ENCODE measurements at places on chromosomes 1 and 21. TPM values are rescaled to one million over a fixed set of nuclear protein-coding genes. Genes with fewer than 3 reads are reported as not detected.
A peak's percentile ranks its signal among the peaks of the same experiment; 100 is the strongest.

DNA sequence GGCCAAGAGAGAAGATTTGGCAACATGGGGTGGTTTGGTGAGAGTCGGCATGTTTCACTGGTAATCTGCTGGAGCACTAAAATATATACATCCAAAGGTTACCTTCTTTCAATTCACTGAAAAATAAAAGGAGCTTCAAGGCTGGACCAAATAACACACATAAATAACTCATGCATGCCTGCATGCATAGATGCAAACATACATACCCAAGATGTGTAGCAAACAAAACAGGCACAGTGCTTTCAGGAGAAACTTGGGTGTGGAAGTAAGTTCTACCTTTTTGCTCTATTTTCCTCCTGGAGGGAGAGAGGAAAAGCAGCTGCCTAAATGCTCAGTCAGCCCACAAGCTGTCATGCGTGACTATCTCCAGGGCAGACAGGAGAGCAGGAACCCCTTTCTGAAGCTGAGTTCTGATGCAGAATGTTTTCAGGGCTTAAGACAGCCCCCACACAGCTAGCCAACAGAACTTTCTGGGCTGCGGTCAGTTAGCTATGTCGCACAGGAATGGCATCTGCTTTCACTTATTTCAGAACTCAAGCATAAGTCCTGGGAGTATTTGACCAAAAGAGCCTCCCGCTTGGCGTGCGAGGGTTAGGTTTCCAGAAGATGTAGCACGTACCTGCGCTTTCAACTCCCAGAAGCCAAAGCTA lies 166.2 kb downstream of the TOMM20 start:
- H3K36me3 ChIP-seq, result peaks cover 8% of the 10 kb centered on the region
- H3K27me3 ChIP-seq, result no peaks in the 10 kb centered on the region
- H3K27ac ChIP-seq, result peak overlapping the region; percentile 82
- peak overlapping the region; percentile 66 for H3K4me3 ChIP-seq
- peaks cover 90% of the 10 kb centered on the region for H3K4me1 ChIP-seq

DNA sequence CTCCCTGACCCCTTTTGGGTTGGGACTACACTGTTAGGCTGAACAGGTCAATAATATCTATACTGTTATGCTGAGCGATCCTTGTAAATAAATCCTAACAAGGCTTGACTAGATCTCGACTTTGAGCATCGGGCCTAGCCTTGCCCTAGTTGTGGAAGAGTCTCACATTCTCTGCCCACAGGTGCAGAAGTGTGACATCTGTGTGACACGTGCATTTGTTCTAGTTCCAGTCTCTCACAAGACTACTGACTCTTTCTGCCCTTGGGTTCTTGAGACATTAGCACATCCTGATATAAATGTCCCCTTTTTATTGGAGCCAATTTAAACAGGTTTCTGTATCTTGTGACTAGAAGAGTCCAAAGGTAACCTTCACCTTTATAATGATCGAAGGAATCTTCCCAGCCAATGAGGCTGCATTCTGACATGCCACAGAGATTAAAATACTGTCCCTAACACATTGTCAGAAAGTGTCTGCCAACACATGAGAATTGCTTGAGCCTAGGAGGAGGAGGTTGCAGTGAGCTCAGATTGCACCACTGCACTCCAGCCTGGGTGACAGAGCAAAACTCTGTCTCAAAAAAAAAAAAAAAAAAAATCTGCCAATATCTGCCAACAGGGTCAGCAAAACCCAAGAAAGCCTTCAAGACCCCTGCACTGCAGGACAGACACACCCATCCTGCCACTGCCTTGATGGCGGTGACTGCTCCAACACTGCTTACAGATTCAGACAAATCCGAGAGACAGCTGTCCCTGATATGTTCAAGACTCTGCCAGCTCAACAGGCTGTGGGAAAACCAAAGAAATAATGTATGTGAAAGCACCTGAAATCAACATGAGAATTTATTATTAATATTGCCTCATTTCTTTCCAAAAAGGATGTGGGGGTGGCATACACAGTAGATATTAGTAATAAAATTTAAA lies 56.5 kb upstream of the PSEN2 start:
- no peak overlapping the region for H3K4me3 ChIP-seq
- no peak for DNase-seq
- H3K36me3 ChIP-seq, result no peaks in the 10 kb centered on the region
- H3K27me3 ChIP-seq, result no peaks in the 10 kb centered on the region
- no peaks in the 10 kb centered on the region for H3K4me1 ChIP-seq

- H3K27ac ChIP-seq, result no peak overlapping the region
- DNase-seq, result no peak
- H3K4me1 ChIP-seq, result no peaks in the 10 kb centered on the region
- no peak overlapping the region for H3K4me3 ChIP-seq
- peaks cover 27% of the 10 kb centered on the region for H3K27me3 ChIP-seq
- H3K36me3 ChIP-seq, result no peaks in the 10 kb centered on the region
Measured at GRCh38 chr1:203424285-203424684, 51.3 kb upstream of the PRELP start.

DNA sequence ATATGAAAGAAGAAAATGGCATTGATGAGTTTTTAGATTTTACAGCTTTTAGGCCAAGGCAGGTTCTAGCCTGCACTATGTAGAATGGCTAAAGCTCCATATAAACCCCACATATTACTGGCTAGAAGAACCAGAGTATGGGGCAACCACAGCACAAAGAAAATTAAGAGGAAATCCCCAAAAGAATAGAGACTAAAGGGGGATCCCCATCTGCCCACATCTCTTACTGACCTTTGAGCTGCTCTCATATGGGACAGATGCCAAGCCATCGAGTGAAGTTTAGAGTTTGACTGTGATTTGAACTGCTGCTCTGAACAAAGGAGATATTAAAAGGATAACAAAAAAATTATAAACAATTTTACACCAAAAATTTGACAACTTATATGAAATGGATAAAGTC lies 102.2 kb upstream of the HAO2 start:
- DNase-seq, result no peak
- H3K27me3 ChIP-seq, result peaks cover 8% of the 10 kb centered on the region
- peaks cover 7% of the 10 kb centered on the region for H3K4me1 ChIP-seq
- H3K4me3 ChIP-seq, result no peak overlapping the region
- H3K36me3 ChIP-seq, result no peaks in the 10 kb centered on the region

GRCh38 chr1:98221923-98222322 lies 301.1 kb upstream of the DPYD start:
- no peaks in the 10 kb centered on the region for H3K36me3 ChIP-seq
- H3K27ac ChIP-seq, result no peak overlapping the region
- H3K27me3 ChIP-seq, result no peaks in the 10 kb centered on the region
- DNase-seq, result no peak
- H3K4me1 ChIP-seq, result no peaks in the 10 kb centered on the region

- no peak overlapping the region for H3K4me3 ChIP-seq
- DNase-seq, result peak; percentile 15
- no peaks in the 10 kb centered on the region for H3K36me3 ChIP-seq
Measured at GRCh38 chr1:197521118-197521739, 253.2 kb downstream of the CRB1 start.

- H3K4me3 ChIP-seq, result peak overlapping the region; percentile 98
- H3K4me1 ChIP-seq, result peaks cover 73% of the 10 kb centered on the region
- peaks cover 22% of the 10 kb centered on the region for H3K36me3 ChIP-seq
- H3K27me3 ChIP-seq, result no peaks in the 10 kb centered on the region
Measured at GRCh38 chr1:225996946-225997545, 2.1 kb downstream of the SDE2 start.

DNA sequence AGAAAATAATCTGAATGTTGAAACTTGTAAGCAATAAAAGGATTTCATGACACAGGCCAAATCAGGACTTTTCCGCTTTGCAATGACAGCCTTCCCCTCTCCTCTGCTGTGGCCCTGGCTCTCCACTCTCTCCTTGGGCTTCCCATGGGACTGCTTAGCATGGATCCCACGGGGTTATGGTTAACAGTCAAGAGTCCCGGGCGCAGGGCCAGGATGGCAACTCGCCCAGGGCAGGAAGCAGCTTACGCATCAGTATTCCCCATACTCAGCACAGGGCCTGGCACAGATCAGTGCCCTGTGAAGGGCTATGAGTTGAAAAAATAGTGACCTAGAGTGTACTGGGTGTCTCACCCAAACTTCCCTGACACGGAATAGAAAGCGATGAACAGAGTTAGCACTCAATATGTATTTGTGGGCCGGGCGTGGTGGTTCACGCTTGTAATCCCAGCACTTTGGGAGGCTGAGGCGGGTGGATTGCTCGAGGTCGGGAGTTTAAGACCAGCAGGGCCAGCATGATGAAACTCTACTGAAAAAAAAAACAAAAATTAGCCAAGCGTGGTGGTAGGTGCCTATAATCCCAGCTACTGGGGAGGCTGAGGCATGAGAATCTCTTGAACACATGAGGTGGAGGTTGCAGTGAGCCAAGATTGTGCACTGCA lies 29.1 kb upstream of the GRHL3 start:
- no peak for DNase-seq
- H3K4me1 ChIP-seq, result no peaks in the 10 kb centered on the region
- H3K4me3 ChIP-seq, result no peak overlapping the region
- H3K36me3 ChIP-seq, result no peaks in the 10 kb centered on the region
- H3K27me3 ChIP-seq, result peaks cover 18% of the 10 kb centered on the region
- H3K27ac ChIP-seq, result no peak overlapping the region

DNA sequence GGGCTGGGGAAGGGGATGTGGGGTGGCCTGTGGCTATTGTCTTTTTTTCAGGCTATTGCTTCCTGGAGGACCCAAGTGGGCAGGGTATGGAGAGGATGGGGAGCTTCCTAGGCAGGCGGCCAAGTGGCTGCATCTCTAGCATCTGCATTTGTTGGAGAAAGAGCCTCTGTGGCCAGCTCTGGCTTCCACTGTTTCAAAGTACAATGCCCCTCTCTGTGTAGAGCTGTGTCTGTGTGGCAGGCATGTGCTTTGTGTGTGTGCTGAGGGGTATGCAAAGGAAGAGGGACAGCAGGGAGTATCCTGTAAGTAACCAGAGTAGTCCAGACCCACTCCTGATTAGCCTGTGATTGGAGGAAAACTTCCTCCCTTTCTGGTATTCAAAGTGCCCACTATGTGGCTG lies 40.6 kb downstream of the KCNA2 start:
- no peak overlapping the region for H3K4me3 ChIP-seq
- no peaks in the 10 kb centered on the region for H3K36me3 ChIP-seq
- no peaks in the 10 kb centered on the region for H3K4me1 ChIP-seq

DNA sequence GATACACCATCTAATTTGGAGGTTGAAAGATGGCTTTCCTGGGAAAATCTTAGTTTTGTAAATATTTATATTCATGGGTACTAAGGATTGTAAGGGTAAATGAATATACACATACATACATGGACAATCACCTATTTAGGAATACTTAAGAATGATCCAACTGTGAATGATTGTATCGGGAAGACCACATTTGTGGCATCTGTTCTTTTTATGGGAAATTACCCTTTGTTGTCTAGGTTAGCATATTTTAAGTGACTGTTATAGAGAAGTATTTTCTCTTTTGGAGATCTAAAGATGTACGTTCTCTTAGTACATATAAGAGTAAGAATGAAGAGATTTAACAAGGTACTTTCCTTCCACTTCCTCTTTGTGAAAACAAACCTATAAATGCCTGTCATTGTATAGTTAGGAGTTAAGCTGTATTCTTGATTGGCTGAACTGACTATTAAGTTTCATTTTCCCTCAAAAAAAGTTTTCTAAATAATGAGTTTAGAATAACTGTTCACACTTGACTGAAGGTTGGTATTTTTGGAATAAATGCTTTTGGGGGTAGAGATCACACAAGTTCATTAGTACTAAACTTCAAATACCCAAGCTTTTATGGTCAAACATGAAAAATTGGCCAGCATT lies 26.7 kb downstream of the SNX7 start:
- H3K36me3 ChIP-seq, result no peaks in the 10 kb centered on the region
- no peak overlapping the region for H3K4me3 ChIP-seq
- no peak for DNase-seq
- no peaks in the 10 kb centered on the region for H3K27me3 ChIP-seq
- H3K27ac ChIP-seq, result no peak overlapping the region
- no peaks in the 10 kb centered on the region for H3K4me1 ChIP-seq

- no peaks in the 10 kb centered on the region for H3K36me3 ChIP-seq
- H3K27ac ChIP-seq, result no peak overlapping the region
- DNase-seq, result no peak
- no peaks in the 10 kb centered on the region for H3K4me1 ChIP-seq
- H3K27me3 ChIP-seq, result peaks cover 43% of the 10 kb centered on the region
Measured at GRCh38 chr1:22615886-22616285, 20.5 kb upstream of the C1QA start.

GRCh38 chr1:154193821-154194220 lies 1.9 kb upstream of the TPM3 start:
- peaks cover 34% of the 10 kb centered on the region for H3K27me3 ChIP-seq
- no peak for DNase-seq
- H3K4me3 ChIP-seq, result no peak overlapping the region
- H3K4me1 ChIP-seq, result peaks cover 7% of the 10 kb centered on the region
- H3K27ac ChIP-seq, result no peak overlapping the region

DNA sequence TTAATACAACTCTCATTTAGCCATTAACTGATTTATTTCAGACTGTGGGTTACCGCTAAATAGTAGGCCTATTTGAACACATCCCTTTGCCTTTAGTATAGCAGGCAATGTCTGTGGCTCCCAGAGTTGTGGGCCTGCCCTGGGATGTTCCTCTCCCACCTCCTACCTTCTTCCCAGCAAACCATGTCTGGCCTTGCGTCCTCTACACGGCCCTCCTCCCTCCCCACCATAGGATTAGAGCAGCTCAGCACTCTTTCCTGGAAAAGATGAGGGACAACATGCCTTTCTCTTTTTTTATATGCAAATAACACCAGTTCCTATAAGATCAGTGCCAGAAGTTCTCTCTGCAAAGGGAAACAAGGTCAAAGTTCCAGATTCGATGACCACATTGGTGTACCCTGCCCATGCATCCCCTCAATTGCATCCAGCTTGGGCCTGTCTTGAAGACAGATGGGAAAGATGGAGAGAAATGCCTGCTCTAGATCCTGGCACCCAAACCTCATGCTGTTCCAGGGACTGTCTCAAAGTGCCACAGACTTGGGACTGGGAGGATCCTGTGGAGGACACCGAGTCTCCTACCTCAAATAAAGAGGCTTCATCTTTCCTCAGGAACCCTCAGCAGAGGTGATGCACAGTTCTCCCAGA lies 57.2 kb downstream of the CD46 start:
- no peak overlapping the region for H3K4me3 ChIP-seq
- peaks cover 3% of the 10 kb centered on the region for H3K36me3 ChIP-seq
- peak overlapping the region; percentile 42 for H3K27ac ChIP-seq
- H3K4me1 ChIP-seq, result peaks cover 39% of the 10 kb centered on the region
- DNase-seq, result no peak
- H3K27me3 ChIP-seq, result no peaks in the 10 kb centered on the region

GRCh38 chr1:198986036-198986435 lies 347.2 kb downstream of the PTPRC start:
- no peak overlapping the region for H3K4me3 ChIP-seq
- H3K27ac ChIP-seq, result no peak overlapping the region
- no peak for DNase-seq
- no peaks in the 10 kb centered on the region for H3K27me3 ChIP-seq
- no peaks in the 10 kb centered on the region for H3K36me3 ChIP-seq
- no peaks in the 10 kb centered on the region for H3K4me1 ChIP-seq

GRCh38 chr1:241083285-241083684 lies 273.7 kb downstream of the RGS7 start:
- no peak for DNase-seq
- H3K4me3 ChIP-seq, result no peak overlapping the region
- H3K4me1 ChIP-seq, result no peaks in the 10 kb centered on the region
- H3K27ac ChIP-seq, result no peak overlapping the region
- H3K27me3 ChIP-seq, result no peaks in the 10 kb centered on the region

- peaks cover 41% of the 10 kb centered on the region for H3K4me1 ChIP-seq
- H3K4me3 ChIP-seq, result no peak overlapping the region
- DNase-seq, result no peak
- H3K27ac ChIP-seq, result no peak overlapping the region
Measured at GRCh38 chr1:234776256-234776875, 166.4 kb upstream of the IRF2BP2 start.

Gene HCRTR1
- total RNA-seq, result not detected

Gene SCMH1
- 28.8 TPM for total RNA-seq

Gene AP4B1
- 50.5 TPM for total RNA-seq

Gene C1orf87
- not detected for total RNA-seq

Gene TCHHL1
- not detected for total RNA-seq

Gene MAGI3
- total RNA-seq, result 5.3 TPM

Gene AZIN2
- total RNA-seq, result 4.1 TPM
